Hair follicle dermal papilla cell (primary cell): ENCODE measurements at places on chromosomes 1 and 21. TPM values are rescaled to one million over a fixed set of nuclear protein-coding genes. Genes with fewer than 3 reads are reported as not detected.

GPR37L1 gene
- total RNA-seq = not detected in 2 replicates

FALEC gene
- total RNA-seq = not detected in 2 replicates

PTPN7 gene
- not detected in 2 replicates for total RNA-seq

ST3GAL3 gene
- total RNA-seq = 20.6 and 21.0 TPM in 2 replicates

FOXJ3 gene
- 40.6 and 40.8 TPM in 2 replicates for total RNA-seq

OR10J4 gene
- total RNA-seq = not detected in 2 replicates

TCP10L gene
- under 0.01 TPM in 1 of 2 replicates, not detected in the other for total RNA-seq

IVL gene
- total RNA-seq = not detected in 2 replicates

RGS18 gene
- total RNA-seq = not detected in 2 replicates

LCE3D gene
- total RNA-seq = not detected in 2 replicates

FCAMR gene
- not detected in 2 replicates for total RNA-seq

EXTL2 gene
- 19.3 and 28.6 TPM in 2 replicates for total RNA-seq

HMCN1 gene
- 234 and 427 TPM in 2 replicates for total RNA-seq

CAPN9 gene
- not detected in 2 replicates for total RNA-seq

OR14I1 gene
- not detected in 2 replicates for total RNA-seq

COL6A1 gene
- 5,604 and 6,263 TPM in 2 replicates for total RNA-seq

TACSTD2 gene
- total RNA-seq = 2.4 and 3.9 TPM in 2 replicates

ZNF648 gene
- not detected in 2 replicates for total RNA-seq

TTC24 gene
- total RNA-seq = not detected in 2 replicates

SYTL1 gene
- total RNA-seq = 0.24 and 0.81 TPM in 2 replicates

SEMA4A gene
- total RNA-seq = 0.97 and 3.2 TPM in 2 replicates

NUAK2 gene
- total RNA-seq = 10.0 and 13.8 TPM in 2 replicates

ATP6V1G3 gene
- not detected in 2 replicates for total RNA-seq

FMO5 gene
- total RNA-seq = 1.2 and 2.9 TPM in 2 replicates

CRTC2 gene
- total RNA-seq = 7.6 and 7.8 TPM in 2 replicates

GPA33 gene
- not detected in 2 replicates for total RNA-seq

FAAH gene
- 0.81 and 3.2 TPM in 2 replicates for total RNA-seq

RAP1GAP gene
- total RNA-seq = 0.16 and 0.24 TPM in 2 replicates

ZNF683 gene
- total RNA-seq = not detected in 2 replicates
